ENCODE measurements at places on chromosomes 2 and 18.
A peak's percentile ranks its signal among the peaks of the same experiment; 100 is the strongest.

DNA sequence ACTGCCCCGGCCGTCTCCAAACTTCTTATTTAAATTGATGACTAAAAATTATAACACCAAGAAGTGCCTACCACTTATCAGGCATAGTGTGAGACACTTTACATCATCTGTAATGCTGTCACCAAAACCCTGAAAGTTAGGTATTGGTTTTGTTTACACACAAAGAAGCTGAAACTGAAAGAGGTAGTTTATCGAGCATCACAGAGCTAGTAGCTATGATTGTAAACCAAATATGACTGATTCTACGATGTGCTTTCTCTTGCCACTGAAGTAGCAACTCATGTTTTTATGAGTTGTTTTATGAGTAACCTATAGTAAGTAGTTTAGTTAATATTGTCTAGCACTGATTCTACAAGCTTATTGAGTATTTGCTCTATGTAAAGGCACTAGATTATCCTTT, 31.5 kb downstream of the DYNC1I2 start:
- no peak for DNase-seq

GRCh38 chr18:41969881-41970280, 14.8 kb downstream of the PIK3C3 start:
- DNase-seq, result no peak

- no peak for DNase-seq
These were observed at the start of gene HOXD4 for GRCh38 chr2:176151442-176152287. Gene HOXD4, plus strand, starts transcription at chr2:176151550. Its CDS starts 84 bp downstream, at chr2:176151634.

DNA sequence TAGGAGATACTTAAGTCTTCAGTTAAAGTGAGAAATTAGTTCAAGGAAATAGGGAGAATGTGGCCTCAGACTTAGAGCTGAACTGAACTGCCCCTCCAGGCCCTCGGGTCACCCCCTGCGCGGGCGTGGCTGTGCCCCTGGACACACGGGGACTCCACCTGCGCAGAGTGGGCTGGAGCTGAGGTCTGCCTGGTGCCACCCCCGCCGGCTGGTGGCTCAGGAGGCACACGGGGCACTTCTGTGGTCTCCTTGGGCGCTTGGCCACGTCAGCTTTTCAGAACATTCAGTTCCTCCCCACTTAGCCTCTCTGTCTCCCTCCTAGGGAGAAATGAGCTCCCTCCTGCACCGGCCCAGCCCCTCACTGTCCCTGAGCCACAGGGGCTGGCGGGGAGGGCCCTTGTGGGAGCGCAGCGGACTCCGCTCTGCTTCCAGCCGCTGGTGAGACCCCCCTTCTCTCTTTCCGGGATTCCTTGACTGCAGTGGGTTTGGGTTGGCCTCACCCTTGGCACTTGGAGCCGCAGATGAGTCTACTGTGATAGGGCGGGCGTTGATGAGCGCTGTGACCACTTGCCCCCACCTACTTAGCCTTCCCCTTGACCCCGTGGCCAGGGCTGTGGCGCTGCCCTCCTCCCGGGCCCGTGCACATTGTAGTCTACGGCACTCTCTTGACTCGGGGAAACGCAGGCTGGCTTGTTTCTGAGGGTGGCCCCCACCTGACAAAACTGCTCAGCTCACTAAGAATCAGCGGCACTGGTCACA, 18.2 kb upstream of the PDIA6 start:
- DNase-seq, result no peak

DNA sequence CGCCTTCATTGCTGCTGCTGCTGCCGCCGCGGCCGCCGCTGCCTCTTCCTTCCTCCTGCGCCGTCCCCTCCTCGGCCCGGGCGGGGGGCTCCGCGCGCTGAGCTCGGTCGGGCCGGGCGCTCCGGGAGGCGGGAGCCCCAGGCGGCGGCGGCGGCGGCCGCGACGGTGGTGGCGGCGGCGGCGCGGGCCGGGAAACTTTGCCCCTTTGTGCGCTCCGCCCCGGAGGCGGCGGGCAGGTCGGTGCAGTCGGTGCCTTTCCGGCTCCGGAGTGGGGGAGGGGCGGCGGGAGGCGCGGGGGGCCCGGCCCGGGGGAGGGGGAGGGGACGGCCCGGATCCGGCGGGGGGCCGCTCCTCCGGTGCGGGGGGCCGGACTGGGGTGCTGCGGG, 205 bp downstream of the TET3 start:
- peak; percentile 61 for DNase-seq

GRCh38 chr2:100145893-100146656, 3.7 kb upstream of the AFF3 start:
- DNase-seq, result no peak

GRCh38 chr2:172415157-172415864, 12.1 kb upstream of the ITGA6 start:
- no peak for DNase-seq

DNA sequence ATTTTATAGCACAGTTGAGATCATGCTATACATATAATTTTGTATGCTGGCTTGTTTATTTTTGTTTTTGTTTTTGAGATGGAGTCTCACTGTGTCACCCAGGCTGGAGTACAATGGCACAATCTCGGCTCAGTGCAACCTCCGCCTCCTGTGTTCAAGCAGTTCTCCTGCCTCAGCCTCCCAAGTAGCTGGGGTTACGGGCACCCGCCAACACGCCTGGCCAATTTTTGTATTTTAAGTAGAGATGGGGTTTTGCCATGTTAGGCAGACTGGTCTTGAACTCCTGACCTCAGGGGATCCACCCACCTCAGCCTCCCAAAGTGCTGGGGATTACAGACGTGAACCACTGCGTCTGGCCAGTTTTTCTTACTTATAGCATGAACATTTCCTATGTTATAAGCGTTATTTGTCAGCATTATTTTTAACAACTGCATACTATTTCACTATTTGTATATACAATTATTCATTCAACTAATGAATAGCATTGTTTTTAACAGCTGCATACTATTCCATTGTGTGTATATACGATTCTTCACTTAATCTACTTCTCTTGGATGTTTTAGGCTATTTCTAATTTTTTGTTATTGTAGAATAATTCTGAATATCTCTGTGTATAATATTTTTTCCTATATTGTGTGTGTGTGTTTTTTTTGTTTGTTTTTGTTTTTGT, 3.5 kb downstream of the EHD3 start:
- DNase-seq, result no peak

DNA sequence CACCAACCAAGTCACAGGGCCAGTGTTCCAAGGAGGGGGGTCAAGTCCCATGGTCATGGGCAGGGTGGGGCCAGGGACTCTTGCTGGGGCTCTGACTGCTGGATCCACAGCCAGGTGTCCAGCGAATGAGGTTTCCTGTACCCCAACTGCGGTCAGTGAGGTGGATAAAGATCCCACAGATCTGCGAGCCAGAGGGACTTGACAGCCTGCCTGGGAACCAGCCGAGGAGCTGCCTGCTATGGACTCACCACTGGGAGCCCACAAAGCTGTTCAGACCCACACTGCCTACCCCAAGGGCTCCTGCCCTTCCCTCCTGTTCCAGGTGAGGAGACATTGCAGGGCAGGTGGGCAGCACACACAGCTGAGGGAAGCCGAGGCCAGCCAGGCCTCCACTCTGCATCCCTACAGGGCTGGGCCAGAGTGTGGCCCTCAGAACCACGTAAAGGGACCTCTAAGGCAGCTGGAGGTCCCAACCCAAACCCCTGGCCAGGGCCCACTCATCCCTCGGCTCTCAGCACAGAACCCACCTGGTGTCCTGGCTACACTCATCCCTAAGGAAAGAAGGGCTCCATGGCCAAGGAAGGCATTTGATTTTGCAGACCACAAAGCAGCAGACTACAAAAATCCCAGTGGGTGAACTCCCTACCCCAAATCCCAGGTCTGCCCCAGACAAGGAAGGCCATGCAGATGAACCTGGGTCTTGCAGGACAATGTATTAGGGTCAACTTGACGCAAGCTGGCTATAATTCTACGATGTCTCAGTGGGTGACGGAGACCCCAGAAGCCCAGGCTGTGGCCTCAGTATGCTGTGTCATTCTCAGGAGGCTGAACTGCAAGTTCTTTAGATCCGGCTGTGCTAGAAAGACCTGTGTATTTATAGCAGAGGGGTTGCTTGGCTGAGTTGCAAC, 209.2 kb downstream of the MGAT5 start:
- no peak for DNase-seq

GRCh38 chr18:78677483-78678317, 301.9 kb upstream of the SALL3 start:
- DNase-seq, result no peak

DNA sequence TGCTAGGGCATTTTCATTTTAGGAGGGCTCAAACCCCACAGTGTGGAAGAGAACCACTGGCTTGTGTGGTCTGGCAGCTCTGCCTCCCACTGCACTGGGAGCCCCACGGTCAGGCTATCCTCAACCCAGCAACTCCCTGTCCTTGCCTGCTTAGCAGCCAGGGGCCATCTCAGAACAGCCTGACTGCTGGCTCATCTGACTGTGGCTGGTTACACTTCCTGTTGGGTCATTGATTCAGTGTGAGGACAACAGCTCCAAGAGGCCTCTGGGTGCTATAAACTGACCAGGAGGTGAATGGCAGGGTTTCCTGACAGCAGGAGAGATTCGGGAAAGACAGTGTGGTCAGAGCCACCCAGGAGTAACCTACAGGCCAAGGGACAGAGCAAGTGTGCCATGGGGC, 40.1 kb downstream of the AMER3 start:
- no peak for DNase-seq

- no peak for DNase-seq
These were observed 56.2 kb downstream of the POLR1A start for GRCh38 chr2:86049529-86049928.

GRCh38 chr2:167825664-167826063, 421.7 kb downstream of the STK39 start:
- no peak for DNase-seq

- DNase-seq, result no peak
These were observed 183.0 kb downstream of the AFF3 start for GRCh38 chr2:99959261-99960014.

DNA sequence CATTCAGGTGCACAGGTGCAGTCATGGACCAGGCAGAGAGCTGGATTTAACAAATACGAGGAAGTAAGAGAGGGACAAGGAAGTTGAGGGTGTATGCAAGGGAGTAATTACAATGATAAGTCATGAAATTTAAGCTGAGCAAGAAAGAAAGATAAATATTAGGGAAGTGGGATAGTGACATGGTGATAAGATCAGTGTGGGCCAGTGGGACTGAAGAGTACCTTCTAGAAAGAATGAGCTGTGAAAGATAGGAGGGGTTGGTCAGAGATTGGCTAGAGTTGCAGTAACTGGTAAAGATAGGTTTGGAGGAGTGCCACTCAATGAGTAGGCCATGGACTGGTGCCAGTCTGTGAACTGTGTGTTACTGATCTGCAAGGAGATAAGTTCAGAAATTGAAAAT, 200.8 kb upstream of the SIX3 start:
- DNase-seq, result no peak

GRCh38 chr2:138252587-138252986, 249.0 kb upstream of the SPOPL start:
- no peak for DNase-seq

DNA sequence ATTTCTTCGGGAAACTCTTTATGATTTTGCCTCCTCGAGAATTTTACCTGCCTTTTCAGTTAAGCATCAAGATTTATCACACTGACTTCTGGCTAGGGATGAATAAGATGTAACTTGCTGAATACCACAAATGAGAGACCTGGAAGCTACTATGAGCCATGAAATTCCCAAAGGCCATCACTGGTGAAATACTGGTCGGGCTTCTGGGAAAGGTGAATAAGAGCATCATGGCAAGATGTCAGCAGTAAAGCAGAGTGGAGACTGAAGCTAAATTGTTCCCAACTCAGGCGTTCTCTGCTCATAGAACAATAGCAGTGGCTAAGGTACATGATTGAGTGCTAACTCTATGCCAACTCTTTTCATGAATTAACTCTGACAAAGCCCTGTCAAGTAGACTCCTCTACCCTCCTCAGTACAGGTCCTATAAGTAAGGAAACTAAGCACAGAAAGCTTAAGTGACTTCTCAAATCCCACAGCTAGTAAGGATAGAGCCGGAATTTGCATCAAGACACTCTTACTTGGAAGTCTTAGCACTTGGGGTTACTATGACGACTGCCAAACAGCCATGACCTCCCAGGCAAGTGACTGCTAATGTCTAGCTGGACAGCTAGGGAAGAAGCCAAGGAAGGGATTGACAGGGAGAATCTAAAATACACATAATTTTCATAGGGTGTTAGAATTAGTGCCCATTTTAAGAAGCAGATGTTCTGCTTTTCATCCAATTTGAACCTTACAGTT, 22.7 kb upstream of the DSC3 start:
- no peak for DNase-seq

- DNase-seq, result no peak
These were observed 94.0 kb downstream of the CDK15 start for GRCh38 chr2:201900362-201900761.

GRCh38 chr2:40353231-40353630, 98.7 kb downstream of the SLC8A1 start:
- DNase-seq, result no peak
